GM03348 (cell line): ENCODE measurements at places on chromosomes 16 and 17.

- DNase-seq = no peak
Measured at GRCh38 chr16:53456625-53457024, 22.4 kb downstream of the RBL2 start.

GRCh38 chr16:64242492-64242891 is 879.4 kb downstream of the CDH11 start:
- DNase-seq = no peak

DNA sequence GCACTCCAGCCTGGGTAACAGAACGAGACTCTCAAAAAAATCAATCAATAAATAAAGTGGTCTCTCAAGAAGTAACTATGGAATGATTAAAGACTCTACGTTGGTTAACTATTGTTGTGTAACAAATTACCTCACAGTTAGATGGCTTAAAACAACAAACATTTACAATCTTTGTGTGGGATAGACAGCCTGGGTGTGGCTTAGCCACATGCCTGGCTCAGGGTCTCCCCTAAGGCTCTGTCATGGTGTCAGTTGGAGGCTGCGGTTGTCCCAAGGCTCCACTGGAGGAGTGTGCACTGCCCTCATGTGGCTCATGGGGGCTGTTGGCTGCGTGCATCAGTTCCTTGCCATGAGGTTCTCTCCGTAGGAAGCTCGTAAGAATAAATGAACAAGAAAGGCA is 294.5 kb downstream of the SNX29 start:
- DNase-seq = peak; percentile 58

- no peak for DNase-seq
Measured at GRCh38 chr16:8846401-8846932, 22.3 kb downstream of the CARHSP1 start.

DNA sequence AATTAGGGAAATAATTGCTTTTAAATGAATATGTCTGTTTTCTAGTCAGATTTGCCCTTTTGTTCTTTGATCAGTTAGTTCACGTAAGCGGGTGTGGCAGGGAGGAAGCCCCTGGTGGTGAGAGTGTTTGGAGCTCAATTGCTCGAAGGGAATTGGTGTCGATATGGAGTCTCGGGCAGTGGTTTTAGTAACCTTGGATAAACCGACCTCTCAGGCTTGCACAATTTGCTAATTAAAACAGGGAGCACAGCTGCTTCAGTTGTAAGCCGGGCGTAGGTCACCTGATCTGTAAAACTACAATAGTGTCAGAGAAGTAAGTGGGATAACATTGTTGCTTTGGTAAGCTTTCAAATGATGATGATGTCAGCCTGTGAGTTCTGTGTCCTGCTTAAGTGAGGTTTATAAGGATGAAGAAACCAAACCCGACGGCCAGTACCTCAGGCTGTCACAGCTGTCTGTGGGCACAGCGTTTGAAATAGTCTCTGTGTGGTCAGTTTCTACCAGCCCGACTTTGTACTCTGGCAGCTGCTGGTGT is 2.9 kb downstream of the ZNF750 start:
- no peak for DNase-seq

DNA sequence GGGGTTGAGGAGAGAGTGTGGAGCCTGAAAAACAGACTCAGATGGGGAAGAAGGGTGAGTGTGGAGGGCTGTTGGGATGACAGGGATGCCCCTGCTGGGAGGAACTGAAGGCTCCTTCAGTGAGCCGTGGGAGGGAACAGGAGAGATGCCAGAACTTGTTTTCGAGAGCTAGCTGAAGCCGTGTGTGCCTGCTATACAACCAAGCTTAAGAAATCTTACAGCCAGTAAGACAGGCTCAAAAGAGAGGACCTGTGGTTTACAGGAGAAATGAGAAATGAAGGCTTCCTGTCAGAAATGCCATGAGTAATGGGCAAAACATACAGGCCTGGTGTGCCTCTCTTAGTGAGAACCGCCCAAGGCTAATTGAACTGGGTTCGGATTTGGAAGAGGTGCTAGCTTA is 99.6 kb downstream of the SPACA3 start:
- DNase-seq = no peak

DNA sequence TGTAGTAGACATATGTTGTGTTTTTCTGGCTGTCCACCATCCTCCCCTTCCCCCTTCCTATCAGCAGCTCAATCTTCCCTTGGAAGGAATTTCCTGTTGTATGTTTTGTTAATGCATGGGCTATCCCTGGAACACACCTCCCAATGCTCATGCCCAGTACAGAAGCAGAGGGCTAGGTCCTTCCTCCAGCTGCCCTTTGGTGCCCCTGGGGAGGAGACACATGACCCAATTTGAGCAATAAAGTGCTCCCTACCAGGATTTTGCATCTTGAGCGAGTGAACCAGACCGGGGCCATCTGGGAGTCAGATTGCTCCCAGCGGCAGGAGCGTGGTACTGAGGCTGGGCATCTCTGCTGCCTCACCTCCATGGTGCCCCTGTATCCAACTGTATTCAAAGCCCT is 141.5 kb upstream of the MED13 start:
- no peak for DNase-seq

DNA sequence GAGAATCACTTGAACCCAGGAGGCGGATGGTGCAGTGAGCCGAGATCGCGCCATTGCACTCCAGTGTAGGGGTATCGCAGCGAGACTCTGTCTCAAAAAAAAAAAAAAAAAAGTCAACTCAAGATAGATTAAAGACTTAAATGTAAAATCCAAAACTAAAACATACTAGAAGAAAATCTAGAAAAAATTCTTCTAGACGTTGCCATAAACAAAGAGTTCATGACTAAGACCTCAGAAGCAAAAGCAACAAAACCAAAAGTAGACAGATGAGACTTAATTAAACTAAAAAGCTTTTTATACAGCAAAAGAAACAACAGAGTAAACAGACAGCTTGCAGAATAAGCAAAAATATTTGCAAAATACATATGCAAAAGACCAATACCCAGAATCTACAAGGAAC is 61.2 kb upstream of the ABCC11 start:
- DNase-seq = no peak

DNA sequence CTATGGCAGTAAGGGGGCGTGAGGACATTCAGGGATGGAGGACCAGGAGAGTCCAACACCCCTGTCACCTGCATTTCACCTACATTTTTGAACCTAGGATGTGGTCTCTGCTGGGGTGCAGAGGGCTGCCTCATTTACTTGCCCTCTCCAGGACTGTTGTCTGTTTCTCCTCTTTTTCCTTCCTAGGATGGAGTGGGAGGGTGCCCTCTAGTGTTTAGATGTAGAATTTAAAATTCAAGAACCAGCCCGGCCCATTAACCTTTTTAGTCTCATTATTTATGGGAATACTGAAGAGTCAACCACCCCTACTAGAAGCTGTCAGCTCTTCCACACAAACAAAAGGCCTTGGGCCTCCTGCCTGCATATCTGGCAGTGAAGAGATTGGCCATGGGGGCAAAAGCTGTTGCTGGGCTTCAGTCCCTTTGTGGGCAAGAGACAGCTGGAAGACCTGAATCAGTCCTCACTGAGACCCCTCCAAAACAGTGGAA is 2.5 kb upstream of the STARD3 start:
- peak; percentile 80 for DNase-seq

GRCh38 chr16:22653876-22654275 is 143.2 kb downstream of the NPIPB5 start:
- no peak for DNase-seq

DNA sequence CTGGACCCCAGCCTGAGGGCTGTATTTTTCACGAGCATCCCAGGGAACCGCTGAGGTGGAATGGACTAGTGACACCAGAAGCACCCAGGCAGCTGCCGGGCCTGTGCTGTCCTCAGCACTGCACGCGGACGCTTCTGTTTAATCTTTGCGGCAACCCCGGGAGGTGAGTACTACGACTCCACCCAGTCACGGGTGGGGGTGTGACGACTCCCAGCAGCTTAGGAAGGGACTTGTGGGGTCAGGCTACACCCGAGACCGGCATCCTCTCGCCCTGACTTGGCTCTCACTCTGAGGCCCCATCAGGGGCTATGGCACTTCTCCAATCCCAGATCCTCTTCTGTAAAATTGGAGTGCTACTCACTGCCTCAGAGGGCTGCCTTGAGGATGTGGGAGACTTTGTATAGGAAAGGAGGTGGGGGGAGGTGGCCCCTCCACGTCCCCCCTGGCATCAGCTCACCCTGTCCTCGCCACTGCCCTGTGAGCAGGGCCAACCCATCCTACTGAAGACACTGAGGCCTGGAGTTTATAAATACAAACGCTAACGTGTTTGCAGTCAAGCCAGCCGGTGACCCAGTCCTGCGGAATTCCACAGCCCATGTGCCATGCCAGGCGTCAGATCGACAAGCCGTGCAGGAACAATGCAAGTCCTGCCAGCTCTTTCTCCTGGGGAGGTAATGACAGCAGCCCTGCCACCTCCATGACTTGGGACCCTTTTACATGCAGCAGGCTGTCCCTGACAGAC is 44.4 kb downstream of the PPL start:
- DNase-seq = peak; percentile 33

DNA sequence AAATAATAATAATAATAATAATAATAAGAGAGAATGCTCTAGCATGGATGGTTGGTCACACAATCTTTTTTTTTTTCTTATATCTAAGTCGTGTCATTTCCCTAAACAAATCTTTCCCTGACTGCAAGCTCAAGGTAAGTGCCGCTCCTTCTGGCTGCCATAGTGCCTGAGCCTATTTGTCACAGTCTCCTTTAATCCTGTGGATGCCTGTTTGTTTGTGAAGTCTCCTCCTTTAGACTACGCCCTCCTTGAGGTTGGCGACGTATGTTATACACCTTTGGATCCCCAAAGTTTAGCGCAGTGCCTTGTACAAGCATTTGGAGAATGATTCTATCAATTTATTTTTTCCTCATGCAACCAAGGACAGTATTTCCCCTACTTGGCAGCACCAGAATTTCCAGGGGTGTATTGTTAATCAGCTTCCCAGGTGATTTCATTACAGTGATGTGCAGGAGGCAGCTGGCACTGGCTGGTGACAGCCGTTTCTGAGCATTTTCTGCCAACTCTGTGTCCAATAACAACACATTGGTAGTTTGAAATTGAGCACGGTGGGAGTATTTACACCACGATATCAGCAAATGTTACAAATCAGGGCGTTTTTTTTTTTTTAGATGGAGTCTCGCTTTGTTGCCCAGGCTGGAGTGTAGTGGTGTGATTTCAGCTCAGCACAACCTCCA is 26.6 kb downstream of the TMEM238L start:
- no peak for DNase-seq

DNA sequence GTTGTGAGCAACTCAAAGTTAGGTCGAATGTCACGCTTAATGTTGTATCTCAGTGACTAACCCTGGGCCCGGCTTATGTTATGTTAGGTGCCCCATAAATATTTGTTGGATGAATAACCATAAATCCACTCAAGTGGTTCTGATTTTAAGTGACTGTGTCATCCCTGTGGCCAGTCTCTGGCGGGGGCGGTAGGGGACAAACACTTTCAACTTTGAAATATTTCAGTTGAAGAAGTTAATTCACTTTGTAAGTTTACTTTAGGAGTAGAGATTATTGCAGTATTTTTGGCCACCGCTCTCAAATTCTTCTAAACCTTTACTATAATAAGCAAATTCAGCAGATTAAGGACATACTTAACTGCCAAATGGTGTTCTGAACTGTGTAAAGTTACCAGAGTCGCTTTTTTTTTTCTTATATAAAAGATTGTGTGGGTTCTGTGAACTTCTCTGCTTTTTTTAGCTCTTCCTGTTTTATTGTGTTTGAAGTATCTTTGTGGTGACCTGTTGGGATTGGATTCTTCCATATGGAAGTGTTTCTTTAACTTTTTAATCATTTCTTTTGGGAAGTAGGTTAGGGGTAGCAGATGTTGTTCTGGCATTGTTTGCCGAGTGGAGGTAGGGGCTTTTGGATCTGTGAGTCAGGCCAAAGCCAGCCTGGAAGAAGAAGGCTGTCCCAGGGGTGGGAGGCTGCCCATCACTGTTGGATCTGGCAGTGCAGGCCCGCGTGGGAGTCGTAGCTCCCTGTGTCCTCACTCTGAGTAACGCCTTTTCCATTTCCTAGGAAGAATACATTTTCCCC is 61.4 kb upstream of the TBX2 start:
- DNase-seq = peak; percentile 68

- peak; percentile 71 for DNase-seq
Measured at GRCh38 chr17:77842528-77843147, 115.9 kb upstream of the TNRC6C start.

GRCh38 chr16:53094013-53094630 is 39.3 kb downstream of the CHD9 start:
- DNase-seq = no peak

DNA sequence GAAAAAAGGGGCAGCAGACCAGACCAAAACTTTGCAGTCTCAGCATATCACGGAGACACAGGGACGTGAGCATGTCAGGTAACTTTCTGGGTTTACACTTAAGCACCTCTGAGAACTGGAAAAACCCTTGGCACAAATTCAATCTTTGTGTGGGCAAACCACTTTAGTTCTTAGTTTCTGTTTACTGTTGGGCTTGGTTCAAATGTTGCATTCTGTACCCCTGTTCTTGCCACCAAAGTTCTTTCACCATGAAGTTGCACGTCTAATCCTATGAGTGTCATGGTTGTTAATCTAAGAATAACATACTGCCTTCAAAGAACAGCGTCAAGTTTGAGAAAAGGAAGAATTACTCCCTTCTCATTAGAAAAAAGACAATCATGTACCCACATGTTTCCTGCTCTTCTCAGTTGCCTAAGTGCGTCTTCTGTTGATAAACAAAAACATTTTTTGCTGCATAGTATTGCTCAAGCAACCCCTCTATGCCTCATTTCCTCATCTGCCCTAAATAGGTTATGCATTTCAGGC is 11.6 kb downstream of the KRT33A start:
- no peak for DNase-seq

DNA sequence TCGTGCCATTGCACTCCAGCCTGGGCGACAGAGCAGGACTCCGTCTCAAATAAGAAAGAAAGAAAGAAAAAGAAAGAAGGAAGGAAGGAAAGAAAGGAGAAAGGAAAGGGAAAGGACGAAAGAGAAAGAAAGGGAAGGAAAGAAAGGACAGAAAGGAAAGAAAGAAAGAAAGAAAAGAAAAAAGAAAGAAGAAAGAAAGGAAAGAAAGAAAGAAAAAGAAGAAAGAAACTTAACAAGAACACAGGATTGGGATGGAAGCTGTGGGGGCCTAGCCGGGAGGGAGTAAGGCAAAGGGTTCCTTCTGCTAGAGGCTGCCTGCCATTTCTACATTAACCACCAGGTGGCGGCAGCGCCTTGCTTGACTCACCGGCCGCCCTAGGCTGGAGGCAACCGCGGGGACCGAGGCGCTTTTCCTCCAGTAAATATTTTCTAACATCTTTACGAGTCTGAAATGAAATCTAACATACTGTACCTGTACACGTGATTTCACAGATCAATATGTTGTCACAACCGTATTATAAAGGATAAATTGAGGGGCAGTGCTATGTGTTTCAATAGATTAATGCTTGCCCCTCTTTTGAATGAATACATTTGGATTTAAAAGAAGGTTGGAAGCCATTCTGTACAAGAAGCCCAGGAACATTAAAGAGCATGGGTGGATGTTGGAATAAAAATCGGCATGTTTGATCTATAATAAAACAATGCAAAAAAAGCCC is 6.1 kb downstream of the GJD3 start:
- DNase-seq = peak; percentile 94

GRCh38 chr16:4136229-4136813 is 20.1 kb upstream of the ADCY9 start:
- no peak for DNase-seq

- DNase-seq = no peak
Measured at GRCh38 chr16:67571464-67571863, 9.1 kb downstream of the CTCF start.
